ENCODE measurements at places on chromosomes 1 and 21.

GRCh38 chr1:113399062-113399583, 8.8 kb downstream of the MAGI3 start:
- DNase-seq = no peak

- DNase-seq = no peak
Observed at GRCh38 chr1:78490861-78491450, at the start of gene PTGFR. Gene PTGFR (plus strand): TSS chr1:78490974. CDS start chr1:78492744, 1,770 bp downstream.

DNA sequence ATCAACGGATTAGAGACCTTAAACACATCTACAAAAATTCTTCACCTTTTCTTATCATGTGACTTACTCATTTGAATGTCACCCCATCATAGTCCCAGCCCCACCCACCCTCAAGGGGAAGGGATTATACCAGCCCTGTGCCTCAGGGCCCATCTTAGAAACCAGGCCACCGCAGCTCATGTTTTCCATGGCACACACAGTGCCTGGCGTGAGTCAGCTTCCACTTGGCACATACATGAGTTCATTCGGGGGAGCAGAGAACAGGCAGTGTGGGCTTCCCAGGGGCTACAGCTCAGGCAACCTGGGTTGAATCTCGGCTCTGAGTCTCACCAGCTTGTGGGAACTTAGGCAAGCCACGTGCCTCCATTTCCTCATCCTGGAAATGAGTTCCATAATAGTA, 310.6 kb downstream of the NPHP4 start:
- no peak for DNase-seq

GRCh38 chr1:151534662-151535278, 5.3 kb upstream of the TUFT1 start:
- peak; percentile 90 for DNase-seq

DNA sequence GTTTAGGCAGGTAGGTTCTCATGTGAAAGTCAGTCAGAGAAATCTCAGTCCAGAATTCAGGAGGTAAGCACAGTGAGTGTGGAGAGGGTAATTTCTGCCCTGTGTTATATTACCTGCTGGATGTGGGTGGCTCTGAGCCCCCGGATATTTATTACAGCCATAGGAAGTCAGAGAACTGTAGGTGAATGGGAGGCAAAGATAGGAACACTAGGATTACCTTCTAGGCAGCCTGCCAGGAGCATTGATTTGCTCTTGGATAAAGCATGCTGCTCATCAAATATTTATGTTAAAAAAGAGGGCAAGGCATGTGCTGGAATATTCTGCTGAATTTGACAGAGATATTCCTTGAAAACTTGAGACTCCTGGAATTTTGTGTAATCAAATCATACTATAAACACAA, 8.5 kb downstream of the GNG12 start:
- no peak for DNase-seq

- DNase-seq = no peak
Observed at GRCh38 chr1:15337656-15338402, 71.9 kb upstream of the EFHD2 start.

- DNase-seq = no peak
Observed at GRCh38 chr21:20023193-20023592, 975.0 kb upstream of the NCAM2 start.

DNA sequence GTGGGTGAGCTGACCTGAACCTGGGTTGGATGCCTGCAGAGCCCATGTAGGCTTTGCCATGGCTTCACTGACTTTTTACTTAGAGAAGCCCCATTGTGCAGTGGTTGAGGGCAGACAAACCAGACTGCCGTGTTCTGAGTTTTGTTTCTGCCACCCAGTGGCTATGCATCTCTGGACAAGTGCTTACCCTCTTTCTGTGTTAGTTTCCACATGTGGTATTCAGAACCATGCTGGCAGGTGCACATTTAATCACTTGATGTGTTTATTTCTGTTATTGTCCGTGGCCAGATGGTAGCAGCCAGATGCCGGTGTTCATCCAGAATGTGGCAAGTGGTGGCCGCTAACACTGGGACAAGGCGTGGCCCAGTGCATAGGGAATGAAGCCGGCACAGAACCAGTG, 10.3 kb upstream of the PTPN7 start:
- no peak for DNase-seq

- no peak for DNase-seq
Observed at GRCh38 chr1:3683992-3684391, 31.7 kb downstream of the TP73 start.

GRCh38 chr1:27572019-27572678, 31.8 kb downstream of the AHDC1 start:
- no peak for DNase-seq

- no peak for DNase-seq
Observed at GRCh38 chr1:160077486-160077885, 3.9 kb upstream of the KCNJ9 start.

- no peak for DNase-seq
Observed at GRCh38 chr1:246417152-246417812, 89.8 kb downstream of the SMYD3 start.

DNA sequence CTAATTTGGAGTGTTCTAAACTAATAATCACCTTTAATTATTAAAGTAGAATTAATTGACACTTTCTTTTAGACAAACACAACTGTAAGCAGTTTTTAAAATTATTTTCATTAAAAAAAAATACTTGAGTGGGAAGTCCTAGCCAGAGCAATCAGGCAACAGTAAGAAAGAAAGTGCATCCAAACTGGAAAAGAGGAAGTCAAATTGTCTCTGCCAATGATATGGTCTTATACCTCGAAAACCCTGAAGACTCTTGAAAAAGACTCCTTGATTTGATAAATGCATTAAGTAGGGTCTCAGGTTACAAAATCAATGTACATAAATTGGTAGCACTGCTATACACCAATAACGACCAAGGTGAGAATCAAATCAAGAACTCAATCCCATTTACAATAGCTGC, 83.0 kb upstream of the GADD45A start:
- no peak for DNase-seq

- DNase-seq = no peak
Observed at GRCh38 chr1:245108909-245109308, 45.9 kb upstream of the KIF26B start.

DNA sequence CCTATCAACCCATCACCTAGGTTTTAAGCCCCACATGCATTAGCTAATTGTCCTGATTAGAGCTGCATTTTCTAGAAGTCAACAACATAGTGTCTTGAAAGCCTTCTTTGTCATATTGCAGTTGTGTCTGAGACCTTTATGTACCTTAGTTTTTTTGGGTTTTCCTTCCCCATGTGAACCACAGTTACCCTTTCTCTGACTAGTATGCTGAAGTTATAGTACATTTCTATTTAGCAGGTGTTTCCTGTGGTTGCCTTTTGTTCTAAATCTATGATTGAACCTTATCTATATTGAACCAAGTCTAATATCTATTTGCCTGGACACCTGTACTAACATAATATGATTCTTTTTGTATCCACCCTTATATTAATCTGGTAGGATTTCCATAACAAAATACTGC, 135.6 kb downstream of the ST6GALNAC3 start:
- DNase-seq = no peak

- DNase-seq = no peak
Observed at GRCh38 chr1:46480959-46481646, 8.5 kb upstream of the DMBX1 start.

DNA sequence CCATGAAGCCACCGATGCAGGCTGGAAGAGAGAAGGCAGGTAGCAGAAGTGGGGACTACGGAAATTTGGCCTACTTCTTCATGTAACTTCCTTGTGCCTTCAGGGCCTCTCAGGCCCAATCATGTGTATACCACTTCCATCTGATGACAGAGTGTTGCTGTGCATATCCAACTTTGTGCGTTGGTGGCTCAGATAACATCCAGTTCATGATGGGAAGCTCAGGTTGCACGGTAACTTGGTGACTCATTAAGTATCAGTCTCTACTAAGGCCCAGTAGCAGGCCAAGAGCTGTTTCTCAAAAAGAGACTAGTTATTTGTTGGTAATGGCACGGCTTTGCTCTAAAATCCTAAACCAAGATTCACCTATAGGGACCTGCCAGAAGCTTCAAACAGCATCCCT, 117.6 kb downstream of the LTN1 start:
- no peak for DNase-seq

- no peak for DNase-seq
Observed at GRCh38 chr1:3292051-3292722, 162.3 kb upstream of the ARHGEF16 start.

DNA sequence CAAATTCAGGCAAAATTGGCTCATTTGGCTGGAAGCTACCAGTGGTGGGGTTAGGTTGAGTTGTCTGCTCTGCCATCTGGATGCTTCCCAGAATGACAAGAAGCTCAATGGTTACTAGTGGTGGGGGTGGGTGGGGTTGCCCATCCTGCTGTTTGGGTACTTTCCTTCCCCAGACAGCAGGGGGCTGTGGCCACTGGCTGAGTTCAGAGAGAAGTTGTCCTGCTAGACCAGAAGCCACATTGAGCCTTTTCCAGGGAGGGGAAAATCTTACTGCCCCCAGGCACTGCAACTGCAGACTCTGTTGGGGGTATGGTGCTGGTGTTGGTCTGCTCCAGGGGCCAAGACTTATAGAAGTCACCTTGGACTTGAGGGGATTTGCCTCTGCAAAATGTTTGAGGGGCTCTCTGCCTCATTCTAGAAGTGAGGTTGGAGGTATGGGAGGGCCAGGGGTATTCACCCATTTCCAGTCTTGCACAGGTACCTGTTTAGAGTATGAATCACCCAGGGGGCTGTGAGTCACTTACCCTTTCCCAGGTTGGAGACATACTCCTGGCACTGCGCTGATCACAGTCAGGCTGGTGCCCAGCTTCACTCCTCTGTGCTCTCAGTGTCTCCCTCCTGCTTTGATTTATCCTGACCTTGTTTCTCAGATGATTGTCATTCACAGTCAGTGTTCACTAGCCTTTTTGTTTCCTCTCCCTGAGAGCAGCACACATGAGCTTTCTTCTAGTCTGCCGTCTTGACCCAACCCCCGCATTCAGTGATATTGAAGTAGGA, 89.1 kb upstream of the NEGR1 start:
- no peak for DNase-seq

GRCh38 chr1:4379451-4380175, 274.8 kb upstream of the AJAP1 start:
- no peak for DNase-seq

DNA sequence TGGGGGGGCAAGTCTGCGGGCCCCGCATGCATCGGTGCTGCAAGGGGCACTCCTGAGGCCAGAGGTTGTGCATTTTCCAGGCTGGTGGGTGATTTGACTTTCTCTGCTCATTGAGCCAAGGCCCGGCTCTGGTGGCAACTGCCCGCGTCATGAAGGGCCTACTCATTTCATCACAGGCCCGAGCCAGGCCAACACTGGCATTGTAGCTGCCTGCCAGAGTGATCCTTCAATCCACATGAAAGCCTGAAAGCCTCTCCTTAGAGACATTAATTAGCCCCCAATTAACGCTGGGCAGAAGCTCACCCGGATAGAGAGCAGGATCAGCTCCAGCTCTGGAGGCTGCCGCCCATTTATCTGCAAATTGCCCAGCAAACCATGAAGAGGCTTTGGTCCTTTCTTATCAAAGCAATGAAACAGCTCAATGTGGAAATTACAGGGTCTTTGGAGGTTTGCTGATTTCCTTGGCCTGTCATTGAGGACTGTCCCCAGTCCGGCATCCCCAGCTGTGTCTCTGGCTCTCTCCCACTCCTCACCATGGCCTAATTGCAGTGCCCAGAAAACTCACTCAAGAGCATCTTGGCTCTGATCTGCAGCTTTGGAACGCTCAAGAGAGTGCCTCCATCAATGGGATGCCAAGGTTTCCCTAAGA, 50.4 kb upstream of the STUM start:
- DNase-seq = no peak

DNA sequence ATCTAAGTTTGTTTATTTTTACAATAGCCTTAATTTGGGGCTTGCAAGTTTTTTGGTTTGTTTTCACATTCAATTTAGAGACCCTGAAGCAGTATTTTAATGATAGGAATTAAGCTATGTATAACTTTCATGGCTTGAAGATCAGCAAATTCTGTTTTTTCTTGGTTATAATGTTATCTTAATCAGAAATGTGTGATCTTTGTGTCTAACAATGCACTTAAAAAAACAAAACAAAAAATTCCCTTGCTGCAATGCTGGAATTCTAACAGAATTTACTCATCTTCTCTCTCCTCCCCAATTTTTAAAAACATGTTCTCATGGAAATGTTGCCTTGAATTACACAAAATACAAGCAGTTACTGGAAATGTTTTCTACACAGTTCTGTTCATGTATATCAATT, 113.1 kb downstream of the OLFML2B start:
- no peak for DNase-seq

DNA sequence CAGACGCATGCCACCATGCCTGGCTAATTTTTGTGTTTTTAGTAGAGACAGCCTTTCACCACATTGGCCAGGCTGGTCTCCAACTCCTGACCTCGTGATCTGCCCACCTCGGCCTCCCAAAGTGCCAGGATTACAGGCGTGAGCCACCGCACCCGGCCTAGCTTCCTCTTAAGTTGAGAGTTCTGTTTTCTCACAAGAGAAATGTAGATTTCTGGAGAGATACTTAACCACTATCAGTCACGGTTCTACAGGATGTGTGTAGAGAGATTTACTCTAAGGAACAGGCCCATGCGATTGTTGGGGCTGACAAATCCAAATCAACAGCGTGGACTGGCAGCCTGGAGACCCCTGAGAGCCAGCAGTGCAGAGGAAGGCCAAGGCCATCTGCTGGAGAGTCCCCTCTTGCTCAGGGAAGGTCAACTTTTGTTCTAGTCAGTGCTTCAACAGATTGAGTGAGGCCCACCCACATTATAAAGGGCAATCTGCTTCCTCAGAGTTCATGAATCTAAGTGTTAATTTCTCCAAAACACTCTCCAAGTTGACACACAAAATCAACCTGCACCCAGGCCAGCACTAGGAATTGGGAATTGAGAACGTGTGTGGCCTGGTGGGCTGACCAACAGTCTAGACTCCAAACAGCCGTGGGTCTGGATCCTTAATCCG, 38.7 kb downstream of the CHAF1B start:
- no peak for DNase-seq

GRCh38 chr1:20660363-20660762, 806 bp downstream of the DDOST start:
- DNase-seq = no peak

DNA sequence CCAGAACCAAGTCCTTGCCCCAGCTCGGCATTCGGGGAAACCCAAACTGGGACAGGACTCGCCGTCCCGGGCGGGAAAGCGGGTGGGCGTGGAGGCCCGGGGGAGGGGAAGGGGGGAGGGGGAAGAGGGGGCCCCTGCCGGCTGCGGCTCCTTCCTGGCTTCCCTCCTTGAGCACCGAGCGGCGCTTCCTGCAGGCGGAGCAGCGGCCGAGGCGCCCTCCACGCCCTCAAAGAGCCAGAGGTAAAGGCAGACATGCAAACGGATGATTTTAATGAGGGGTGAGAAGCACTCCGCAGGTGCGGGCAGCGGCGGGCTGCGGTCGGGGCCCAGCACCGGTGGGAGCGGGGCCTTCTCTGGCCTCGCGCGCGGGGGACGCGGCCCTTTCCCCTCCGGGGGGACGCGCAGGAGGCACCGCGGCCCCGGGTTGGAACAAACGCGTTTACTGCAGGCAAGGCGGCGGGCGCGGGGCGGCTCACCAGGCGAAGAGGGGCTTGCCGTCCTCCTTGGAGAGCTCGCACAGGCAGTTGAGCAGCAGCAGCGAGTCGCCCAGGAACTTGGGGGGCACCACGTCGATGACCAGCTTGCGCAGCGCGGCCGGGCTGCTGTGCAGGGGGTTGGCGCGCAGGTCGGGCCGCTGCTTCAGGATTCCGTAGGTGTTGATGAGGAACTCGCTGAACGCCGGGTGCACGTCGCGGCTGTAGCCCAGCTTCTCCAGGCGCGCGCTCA, 5.7 kb upstream of the FTCD start:
- DNase-seq = no peak
